ENCODE measurements at places on chromosomes 1 and 21. TPM values are rescaled to one million over a fixed set of nuclear protein-coding genes. Genes with fewer than 3 reads are reported as not detected.
A peak's percentile ranks its signal among the peaks of the same experiment; 100 is the strongest.

DNA sequence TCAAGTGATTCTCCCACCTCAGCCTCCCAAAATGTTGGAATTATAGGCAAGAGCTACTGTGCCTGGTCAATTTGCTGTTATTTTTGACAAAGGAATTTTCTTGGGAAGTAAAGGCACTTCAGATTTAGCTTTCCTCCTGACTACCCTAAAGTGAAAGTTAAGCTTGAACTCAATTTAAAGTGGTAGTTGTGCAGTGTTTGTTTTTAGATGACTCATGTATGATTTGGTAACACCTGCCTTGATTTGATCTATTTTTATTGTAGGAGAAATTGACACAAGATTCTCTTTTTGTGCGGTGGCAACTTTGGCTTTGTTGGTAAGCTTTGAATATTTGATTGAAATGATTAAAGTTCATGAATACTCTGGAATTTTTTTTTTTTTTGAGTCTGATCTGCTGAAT, 5.0 kb downstream of the RABGGTB start:
- H3K36me3 ChIP-seq, result peaks cover 47% of the 10 kb centered on the region
- no peak for DNase-seq
- H3K27ac ChIP-seq, result no peak overlapping the region
- no peak overlapping the region for H3K4me3 ChIP-seq
- peaks cover 42% of the 10 kb centered on the region for H3K4me1 ChIP-seq
- no peaks in the 10 kb centered on the region for H3K27me3 ChIP-seq

GRCh38 chr1:59352065-59352464, 55.2 kb downstream of the FGGY start:
- DNase-seq, result no peak
- H3K27ac ChIP-seq, result no peak overlapping the region
- no peaks in the 10 kb centered on the region for H3K27me3 ChIP-seq
- peaks cover 7% of the 10 kb centered on the region for H3K4me1 ChIP-seq
- no peak overlapping the region for H3K4me3 ChIP-seq

Gene EDEM3
- total RNA-seq, result 44.0 TPM

DNA sequence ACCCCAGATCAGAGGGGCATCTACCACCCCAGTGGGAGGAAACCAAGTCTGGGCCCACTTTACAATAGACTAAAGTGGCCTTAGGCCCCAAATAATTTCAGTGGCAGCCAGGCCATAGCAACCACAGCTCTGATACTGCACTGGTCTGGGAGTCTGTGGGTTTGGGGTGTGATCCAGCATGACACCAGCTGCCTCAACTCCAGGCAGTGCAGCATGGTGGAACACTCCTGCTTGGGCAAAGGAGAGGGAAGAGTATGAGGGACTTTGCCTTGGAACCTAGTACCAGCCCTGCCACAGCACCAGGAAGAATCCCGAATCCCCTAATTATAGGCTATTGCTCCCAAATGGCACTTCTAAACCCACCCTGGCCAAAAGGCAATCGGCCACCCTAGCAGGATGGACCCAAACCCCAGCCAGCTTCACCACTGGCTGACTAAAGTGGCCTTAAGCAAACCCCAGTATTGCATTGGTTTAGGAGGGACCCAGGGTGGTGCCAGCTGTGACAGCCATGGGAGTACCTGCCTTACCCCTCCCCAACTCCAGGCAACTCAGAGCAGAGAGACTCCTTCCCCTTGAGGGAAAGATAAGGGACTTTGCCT, 47.1 kb downstream of the PACC1 start:
- no peaks in the 10 kb centered on the region for H3K27me3 ChIP-seq
- H3K27ac ChIP-seq, result no peak overlapping the region
- H3K36me3 ChIP-seq, result no peaks in the 10 kb centered on the region

DNA sequence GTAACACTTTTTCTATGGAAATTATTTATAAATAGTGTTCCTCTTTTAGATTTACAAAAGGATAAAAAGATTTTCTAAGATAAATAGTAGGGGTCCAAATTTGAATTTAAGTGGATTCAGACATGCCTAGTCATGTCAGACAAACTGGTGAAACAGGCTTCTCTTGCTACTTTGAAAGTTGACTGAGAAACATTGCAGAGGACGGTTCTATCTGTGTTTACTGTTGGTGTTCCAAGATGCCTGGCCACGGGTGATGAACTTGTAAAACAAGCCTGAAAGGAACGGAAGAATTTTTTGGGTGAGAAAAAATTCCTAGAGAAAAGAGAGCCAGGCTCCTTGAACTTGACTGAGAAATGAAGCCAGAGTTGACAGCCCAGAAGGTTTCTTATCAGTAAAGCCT, 2.2 kb downstream of the KRTAP19-1 start:
- no peak overlapping the region for H3K4me3 ChIP-seq
- DNase-seq, result no peak
- H3K4me1 ChIP-seq, result no peaks in the 10 kb centered on the region
- no peak overlapping the region for H3K27ac ChIP-seq

DNA sequence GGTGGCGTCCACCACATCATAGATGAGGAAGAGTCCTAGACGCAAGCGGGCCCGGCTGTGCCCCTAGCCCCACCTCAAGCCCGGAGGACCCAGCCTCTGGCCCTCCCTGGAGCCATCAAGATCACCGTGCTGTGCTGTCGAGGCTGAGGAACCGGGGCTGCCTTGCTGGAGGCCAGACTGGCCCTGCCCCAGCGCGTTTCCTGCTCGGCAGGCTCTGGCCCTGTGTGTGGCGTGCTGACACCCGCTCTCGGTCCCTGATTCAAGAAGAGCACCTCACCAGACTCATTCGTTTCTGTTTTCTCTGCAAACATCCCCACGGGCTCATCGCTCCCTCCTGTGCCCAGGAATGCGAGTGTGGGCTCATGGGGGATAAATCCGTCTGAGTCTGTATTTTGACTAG, 51.1 kb downstream of the GLIS1 start:
- no peak overlapping the region for H3K27ac ChIP-seq
- H3K36me3 ChIP-seq, result no peaks in the 10 kb centered on the region
- H3K4me1 ChIP-seq, result no peaks in the 10 kb centered on the region
- H3K4me3 ChIP-seq, result no peak overlapping the region
- DNase-seq, result no peak
- H3K27me3 ChIP-seq, result no peaks in the 10 kb centered on the region

Gene STIL
- 1.1 TPM for total RNA-seq

DNA sequence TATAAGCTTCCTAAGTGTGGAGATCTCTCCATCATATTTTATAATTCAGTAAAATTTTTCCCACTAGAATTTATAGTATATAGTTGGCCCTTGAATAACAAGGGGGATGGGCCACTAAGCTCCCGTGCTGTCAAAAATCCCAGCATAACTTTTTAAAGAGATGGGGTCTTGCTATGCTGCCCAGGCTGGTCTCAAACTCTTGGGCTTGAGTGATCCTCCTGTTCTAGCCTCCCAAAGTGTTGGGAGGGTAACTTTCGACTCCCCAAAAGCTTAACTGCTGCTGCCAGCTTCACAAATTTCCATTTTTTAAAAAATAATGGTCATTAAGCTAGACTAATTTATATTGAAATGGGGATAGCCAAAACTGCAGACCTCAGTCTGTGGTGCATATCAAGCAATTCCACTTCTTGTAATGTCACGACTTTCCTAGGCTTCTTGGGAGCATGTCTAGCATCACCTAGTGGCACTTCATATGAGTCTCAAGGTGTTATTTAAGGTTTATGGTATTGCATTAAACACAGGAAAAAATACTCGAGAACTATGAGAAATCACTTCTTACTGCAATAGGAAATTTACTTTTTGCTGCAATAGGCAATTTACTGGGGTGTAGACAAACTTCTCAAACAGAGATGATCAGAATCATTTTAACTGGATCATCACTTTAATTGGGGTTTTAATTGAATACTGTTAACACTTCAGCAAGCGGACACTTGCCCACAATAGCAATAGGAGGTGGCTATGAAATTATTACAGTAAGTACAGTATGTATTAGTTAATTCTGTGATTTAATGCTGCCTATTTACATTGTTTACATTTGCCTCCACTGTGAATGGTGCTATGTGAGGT, 19.3 kb upstream of the ACTA1 start:
- no peaks in the 10 kb centered on the region for H3K27me3 ChIP-seq
- H3K36me3 ChIP-seq, result peaks cover 10% of the 10 kb centered on the region
- no peaks in the 10 kb centered on the region for H3K4me1 ChIP-seq
- no peak overlapping the region for H3K4me3 ChIP-seq
- H3K27ac ChIP-seq, result no peak overlapping the region

DNA sequence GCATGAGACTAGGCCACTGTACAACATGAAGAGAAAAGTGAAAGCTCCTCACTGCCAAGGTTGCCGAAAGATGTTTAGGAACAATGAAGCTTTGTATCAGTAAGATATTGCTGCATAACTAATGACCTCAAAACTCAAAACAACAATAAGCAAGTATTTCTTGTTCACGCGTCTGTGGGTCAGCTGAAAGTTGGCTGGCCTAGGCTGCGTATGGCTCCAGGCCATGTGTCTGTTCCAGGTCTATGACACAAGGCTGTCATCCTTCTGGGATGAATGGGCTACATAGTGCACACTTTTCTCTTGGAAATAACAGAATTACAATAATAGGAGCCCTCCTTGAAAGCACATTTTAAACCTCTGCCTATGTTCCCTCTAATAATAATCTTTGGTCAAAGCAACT, 515.9 kb downstream of the PLPP3 start:
- no peaks in the 10 kb centered on the region for H3K4me1 ChIP-seq
- H3K4me3 ChIP-seq, result no peak overlapping the region
- H3K27ac ChIP-seq, result no peak overlapping the region
- no peaks in the 10 kb centered on the region for H3K27me3 ChIP-seq
- H3K36me3 ChIP-seq, result no peaks in the 10 kb centered on the region
- no peak for DNase-seq

Gene LAMTOR5
- 95.2 TPM for total RNA-seq

DNA sequence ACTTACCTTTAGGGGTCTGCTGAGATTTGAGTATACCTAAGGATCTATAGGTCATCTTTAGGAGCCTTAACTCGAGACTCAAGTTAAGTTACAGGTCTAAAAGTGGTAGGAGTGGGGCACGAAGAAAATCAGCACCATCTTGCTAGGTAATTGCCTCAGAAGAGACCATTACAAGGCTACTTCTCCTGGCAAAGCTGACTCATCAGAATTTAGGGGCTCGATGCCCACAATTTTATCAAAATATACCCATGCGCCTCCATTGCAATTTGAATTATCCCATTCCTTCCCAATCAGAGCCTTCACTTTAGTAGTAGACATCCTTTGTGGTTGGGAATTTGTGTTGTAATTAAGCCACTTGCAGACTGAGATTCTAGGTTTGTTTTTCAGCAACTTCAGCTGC, 1994.3 kb downstream of the MRPL39 start:
- H3K36me3 ChIP-seq, result no peaks in the 10 kb centered on the region
- H3K4me1 ChIP-seq, result no peaks in the 10 kb centered on the region
- no peaks in the 10 kb centered on the region for H3K27me3 ChIP-seq
- H3K27ac ChIP-seq, result no peak overlapping the region

GRCh38 chr1:52629325-52629643, 3.7 kb upstream of the SHISAL2A start:
- DNase-seq, result no peak
- peaks cover 10% of the 10 kb centered on the region for H3K4me1 ChIP-seq
- no peak overlapping the region for H3K4me3 ChIP-seq
- no peaks in the 10 kb centered on the region for H3K36me3 ChIP-seq
- no peaks in the 10 kb centered on the region for H3K27me3 ChIP-seq

- no peaks in the 10 kb centered on the region for H3K4me1 ChIP-seq
- no peaks in the 10 kb centered on the region for H3K36me3 ChIP-seq
- no peak overlapping the region for H3K27ac ChIP-seq
- H3K4me3 ChIP-seq, result no peak overlapping the region
These were observed 50.3 kb upstream of the ARTN start for GRCh38 chr1:43883321-43883720.

GRCh38 chr21:25176637-25177412, 430.5 kb downstream of the MRPL39 start:
- no peak for DNase-seq
- H3K4me3 ChIP-seq, result no peak overlapping the region
- H3K27ac ChIP-seq, result no peak overlapping the region
- H3K4me1 ChIP-seq, result no peaks in the 10 kb centered on the region

DNA sequence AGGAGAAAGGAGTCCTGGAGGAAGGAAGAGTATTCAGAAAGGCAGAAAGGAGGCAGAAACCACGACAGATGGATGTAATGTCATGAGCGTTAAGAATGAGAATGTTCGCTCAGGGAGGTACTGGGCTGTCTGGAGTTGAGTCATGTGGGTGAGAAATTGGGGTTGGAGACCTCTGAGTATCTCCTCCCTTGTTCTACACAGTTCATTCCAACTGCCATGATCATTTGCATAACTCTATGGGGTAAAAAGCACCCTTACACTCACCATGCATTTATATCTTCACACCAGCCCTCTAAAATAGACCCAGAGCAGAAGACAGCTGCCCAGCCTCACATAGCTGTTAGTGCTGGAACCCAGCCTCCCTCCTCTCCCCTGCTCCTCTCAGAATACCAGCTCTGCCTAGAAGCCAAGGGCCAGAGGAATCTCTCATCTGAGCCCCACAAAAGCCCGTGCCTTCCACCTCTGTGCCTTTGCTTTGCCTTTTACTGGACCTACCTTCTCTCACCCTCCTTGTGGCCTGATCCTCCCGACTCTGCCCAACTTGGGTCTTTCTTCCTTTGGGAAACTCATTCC, 85.2 kb downstream of the BEND5 start:
- no peak overlapping the region for H3K4me3 ChIP-seq
- no peaks in the 10 kb centered on the region for H3K4me1 ChIP-seq
- H3K27ac ChIP-seq, result no peak overlapping the region

Gene AADACL4
- not detected for total RNA-seq

Gene OPRD1
- not detected for total RNA-seq

DNA sequence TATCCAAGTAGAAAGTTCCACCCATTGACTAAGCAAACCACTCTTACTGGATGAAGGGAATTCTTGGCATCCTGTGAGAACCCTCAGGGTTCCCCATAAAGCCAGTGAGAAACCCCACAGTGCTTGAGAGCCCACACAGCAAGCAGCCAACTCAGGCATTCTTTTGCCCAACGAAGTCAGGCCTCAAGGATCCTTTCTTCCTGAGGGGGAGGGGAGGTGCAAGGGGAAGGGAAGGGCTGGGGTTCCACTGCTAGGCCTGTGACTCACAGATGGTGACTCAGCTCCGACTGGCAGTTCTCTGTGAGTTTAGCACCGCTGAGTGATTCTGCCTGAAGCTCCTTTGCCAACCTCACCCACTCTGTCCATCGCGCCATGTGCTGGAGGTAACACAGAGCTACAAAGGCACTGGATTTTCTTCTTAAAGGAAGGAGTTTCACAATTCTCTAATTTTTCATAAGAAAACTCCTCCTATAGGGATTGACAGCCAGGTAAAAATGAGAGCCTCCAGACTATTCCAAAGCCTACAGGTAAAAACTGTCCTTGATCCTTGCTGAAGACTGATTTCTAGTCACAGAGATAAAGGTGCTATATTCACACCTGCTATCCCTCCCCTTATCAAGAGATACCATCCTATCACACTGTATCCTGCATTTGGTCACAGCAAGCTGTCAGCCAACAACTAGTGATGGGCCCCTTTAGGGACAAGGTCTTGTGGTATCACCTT, 4.8 kb downstream of the ENO1 start:
- H3K36me3 ChIP-seq, result peaks cover 49% of the 10 kb centered on the region
- peaks cover 43% of the 10 kb centered on the region for H3K4me1 ChIP-seq
- H3K4me3 ChIP-seq, result peak overlapping the region; percentile 34
- DNase-seq, result peak; percentile 95

Measured in thoracic aorta (tissue), 2 donors.